ENCODE measurements at places on chromosomes 2 and 18.
A peak's percentile ranks its signal among the peaks of the same experiment; 100 is the strongest.

GRCh38 chr2:70708376-70709199, 59.4 kb downstream of the ADD2 start:
- DNase-seq = no peak

GRCh38 chr2:11980809-11981208, 234.4 kb downstream of the LPIN1 start:
- DNase-seq = peak; percentile 40

GRCh38 chr2:98708396-98709186, 22.3 kb downstream of the MGAT4A start:
- DNase-seq = no peak

- no peak for DNase-seq
Measured at GRCh38 chr2:151771599-151772358, 37.5 kb upstream of the NEB start.

- DNase-seq = no peak
Measured at GRCh38 chr2:138210487-138210886, 246.2 kb downstream of the HNMT start.

GRCh38 chr2:10347562-10347948, 44.9 kb downstream of the HPCAL1 start:
- no peak for DNase-seq

GRCh38 chr2:176172007-176172894, 15.1 kb downstream of the HOXD3 start:
- DNase-seq = no peak

DNA sequence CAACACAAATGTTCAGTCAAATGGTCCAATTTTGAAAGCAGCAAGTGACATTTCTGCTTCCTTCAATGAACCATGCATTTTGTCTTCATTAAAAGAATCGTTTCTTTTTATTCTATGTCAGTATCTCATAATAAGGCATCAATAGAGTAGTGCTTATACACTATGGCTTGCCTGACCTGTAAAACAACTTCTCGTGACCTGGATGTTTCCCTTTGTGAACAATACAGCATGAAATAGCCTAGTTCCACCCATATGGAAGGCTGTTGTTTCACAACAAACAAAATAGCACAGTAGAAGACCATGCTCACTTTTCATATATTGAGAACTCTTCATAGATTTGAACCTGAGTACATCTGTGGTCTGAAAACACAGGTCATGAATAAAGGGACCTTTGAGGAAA, 104.3 kb upstream of the PIK3C3 start:
- no peak for DNase-seq

DNA sequence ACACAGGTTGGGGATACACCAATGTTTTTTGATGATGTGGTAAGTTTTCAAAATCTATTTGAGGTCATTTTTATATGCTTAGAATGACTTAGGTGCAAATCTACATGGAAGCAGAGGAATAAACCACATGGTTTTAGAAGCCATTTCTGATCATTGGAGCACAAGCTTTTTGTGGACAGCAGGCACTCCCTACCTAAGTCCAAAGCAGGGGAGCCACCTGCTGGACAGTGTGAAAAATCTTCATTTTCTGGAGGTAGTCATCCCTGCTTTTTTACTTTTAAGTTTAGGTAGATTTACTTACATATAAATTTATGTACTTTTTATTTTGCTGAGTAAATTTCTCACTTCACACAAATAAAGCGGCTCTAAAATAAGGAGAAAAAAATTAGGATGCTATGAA, 323.2 kb downstream of the PLCL1 start:
- DNase-seq = no peak

DNA sequence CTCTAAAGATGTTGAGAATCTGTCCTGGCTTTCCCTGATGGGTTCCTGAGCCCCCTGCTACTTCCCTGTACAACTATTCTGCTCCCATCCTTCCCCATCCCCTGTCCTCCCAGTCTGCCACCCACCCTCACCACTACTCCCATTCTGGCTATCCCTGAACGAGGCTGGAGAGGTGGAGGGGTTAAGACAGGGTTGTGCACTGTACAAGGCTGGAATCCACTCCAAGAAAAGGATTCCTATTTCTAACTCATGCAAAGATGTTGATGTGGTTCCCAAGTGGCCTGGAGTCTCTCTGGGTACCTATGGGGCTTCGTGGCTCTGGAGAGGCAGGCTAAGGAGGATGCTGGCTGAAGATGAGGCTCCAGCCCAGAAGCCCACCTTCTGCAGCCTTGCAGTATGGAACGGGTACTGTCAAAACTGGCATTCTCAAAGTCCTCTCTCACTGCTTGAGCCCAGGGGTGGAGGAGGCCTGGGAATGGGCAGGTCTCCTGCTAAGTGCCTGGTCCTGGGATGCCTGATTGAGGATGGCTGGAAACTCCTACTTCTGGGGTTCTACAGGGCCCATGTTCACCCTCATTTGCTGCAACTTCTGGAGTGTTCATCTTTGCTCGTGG, 1.3 kb upstream of the FEV start:
- DNase-seq = no peak

DNA sequence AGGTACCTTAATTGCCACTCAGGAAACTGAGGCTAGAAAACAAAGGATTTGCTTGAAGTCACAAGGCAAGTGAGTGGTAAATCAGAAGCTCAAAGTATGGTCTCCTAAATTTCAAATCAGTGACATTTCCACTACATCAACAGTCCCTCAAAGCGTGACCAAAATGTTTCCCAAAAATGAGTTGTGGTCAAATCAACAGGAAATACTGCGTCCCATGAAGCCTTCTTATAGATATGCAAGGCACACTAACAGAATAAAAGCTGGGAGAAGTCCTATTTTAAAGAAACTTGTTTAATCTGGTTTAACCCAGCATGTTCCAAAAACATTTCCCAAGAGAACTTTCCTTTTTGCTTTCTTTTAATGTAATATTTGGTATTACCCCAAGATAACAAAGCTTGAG, 249.4 kb downstream of the EXOC6B start:
- no peak for DNase-seq

DNA sequence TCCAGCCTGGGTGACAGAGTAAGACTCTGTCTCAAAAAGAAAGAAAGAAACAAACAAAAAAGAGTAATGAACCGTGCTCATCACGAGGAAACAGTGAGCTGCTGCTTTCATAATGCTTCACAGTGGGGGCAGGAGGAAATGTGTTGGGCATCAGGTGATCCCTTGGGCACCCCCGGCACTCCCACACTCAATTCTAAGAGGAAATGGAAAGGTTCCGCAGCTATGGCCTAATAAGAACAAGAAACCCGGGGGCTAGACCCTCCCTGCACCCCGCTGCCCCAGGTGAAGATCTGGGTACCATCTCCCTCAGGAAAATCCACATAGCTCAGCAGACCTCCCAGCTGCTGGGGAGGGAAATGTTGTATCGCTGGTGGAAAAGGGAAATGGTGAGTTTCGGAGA, 118.9 kb downstream of the LPIN1 start:
- no peak for DNase-seq

DNA sequence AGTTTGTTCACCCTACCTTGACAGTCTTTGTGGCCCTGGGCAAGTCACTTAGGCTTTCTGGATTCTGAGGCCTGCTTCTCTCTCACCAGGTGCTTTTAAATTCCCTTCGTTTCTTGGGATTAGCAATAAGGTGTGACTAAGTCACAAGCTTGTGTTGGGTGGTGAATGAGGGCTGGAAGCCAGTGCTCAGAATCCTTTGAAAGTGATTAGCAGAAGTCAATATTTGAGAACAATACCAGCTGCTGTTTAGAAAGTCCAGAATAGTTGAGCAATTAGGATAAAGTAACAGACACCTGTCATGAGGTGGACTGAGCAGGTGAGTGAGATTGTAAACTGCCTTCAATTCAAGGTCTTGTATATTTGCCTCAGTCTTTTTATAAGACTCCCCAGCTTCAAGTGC, 19.3 kb upstream of the MGAT5 start:
- DNase-seq = no peak

GRCh38 chr2:207200136-207200535, 34.4 kb upstream of the KLF7 start:
- no peak for DNase-seq

DNA sequence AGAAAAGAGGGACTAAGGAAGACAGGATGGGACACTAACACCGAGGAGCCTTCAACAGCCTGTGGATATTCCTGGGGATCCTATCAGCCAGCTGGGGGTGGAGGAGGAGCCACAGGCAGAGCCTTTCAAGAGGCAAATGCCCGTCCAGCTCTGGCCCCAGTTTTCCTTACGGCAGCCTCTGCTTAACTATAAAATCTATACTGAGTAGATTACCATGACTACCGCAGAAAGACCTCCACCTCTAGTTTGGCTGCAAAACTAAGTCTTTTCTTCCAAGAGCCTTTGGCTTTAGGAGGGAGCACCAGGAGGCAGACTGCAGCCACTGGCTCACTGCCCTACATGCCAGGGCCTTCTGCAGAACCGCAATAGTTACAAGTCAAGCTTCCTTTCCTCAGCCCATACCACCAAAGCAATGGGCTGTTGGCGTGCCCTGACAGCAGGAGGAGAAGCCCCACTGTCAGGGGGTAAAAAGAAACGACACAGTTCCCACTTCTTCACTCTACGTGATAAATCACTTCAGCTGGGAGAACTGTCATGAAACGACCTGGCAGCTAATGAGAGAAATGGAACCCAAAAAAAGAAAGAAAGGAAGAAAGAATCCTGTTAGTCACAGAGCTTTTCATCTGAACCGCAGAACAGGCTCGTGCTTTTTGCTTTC, 25.1 kb upstream of the CREB1 start:
- DNase-seq = no peak

- DNase-seq = no peak
Measured at GRCh38 chr2:129277585-129277981, 701.9 kb upstream of the RAB6C start.

GRCh38 chr2:199833525-199833924, 17.5 kb downstream of the FTCDNL1 start:
- DNase-seq = no peak

GRCh38 chr2:141331127-141331526, 799.7 kb downstream of the LRP1B start:
- no peak for DNase-seq

DNA sequence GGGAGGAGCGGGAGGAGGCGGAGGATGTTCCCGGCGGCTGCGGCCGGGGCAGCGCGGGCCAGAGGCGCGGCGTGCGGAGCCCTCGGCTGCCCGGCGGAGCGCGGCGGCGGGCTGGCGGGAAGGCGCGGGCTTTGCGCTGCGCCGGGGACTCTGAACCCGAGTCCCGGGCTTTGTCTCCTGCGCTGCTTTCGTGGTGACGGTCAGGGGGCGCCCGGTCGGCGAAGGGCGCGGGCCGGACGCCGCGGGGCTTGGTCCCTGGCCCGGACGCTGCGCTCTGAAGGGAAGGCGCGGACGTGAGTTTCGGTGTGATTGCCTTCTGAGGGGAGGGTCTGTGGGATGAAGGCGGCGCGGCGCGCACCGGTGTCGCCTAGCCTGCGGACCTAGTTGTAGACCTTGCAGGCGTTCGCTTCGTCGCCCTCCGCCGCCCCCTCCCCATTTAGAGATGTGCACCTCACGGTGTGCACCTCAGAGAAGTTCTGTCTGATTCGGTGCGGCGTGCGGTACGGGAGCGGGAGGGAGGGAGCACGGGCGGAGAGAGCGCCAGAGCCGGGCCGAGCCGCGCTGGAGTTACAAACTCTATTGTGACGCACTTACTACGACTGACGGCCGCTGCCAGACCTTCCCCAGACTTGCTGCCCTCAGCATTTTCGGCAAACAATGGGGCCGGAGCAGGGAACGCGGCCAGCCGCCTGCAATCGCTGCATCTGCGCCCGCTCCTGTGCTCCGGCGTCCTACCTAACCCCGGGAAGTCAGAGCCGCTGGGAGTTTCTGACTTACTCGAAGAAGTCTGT, 2.1 kb downstream of the BCL2L11 start:
- no peak for DNase-seq

- DNase-seq = no peak
Measured at GRCh38 chr2:135997380-135997779, 12.0 kb upstream of the DARS1 start.

DNA sequence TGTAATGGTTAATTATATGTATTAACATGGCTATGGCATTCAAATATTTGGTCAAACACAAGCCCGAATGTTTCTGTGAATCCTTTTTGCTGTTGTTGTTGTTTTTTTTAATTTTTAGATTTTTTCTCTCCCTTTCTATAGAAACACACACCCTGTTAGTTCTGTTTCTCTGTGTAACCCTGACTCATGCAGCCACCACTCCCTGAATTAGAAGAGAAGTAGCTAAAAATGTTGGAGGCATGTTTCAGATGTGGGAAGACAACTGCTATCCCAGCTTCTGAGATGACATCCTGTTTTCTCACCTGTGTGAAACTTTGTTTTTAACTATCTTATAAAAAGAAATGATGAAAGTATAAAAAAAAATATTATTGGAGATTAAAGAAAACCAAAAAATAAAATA, 219.6 kb upstream of the RGPD4 start:
- no peak for DNase-seq

DNA sequence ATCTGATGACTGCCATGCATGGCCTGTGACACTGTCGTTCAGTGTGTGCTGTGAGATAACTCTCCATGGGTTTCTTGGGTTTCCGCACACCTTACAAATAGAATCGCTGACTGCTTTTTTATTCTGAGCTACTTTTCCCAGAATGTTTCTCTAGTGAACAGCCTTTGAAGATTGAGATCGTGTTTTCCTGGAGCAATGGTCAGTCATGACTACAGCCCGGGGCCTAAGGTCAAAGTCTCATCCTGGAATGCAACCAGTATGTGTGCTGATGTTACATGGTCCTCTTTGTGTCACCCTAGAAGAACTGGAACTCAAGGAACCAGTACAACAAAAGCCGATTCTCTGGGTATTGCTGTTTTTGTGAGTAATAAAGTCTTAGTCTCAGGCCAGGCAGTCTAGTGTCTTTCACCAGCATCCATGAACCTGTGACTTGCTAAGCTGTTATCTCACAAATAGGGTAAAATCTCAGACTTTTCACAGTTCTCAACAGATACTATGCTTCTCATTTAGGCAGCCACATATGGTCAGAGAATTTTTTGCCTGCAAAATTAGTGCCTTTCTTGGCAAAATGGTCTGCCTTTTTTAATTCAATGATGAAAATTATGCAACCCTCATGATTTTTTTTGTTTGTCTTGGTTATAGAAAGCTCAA, 124.9 kb upstream of the PIEZO2 start:
- DNase-seq = no peak

DNA sequence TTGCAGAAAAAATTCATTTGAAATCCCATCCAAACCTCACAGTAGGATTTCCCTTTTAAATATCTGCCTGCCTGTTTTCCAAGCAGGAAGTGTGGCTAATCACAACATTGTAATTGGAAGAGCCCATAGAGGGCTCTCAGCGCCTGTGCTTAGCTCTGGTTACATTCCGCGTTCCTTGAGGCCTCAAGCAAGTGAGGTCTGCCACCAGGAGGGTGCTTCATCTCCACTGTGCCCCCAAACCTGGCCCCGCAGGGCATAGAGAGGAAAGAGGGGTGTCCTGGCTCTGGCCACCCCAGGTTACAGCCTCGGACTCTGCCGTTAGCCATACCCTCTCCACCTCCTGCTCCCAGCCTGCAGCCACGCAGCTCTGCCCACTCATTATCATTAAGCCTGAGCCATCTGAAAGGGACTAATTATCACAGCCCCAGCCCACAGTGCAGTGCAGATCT, 214.8 kb downstream of the SP3 start:
- no peak for DNase-seq

GRCh38 chr2:28250006-28250405, 142.7 kb upstream of the FOSL2 start:
- peak; percentile 66 for DNase-seq
